ENCODE measurements at places on chromosomes 4 and X.

DNA sequence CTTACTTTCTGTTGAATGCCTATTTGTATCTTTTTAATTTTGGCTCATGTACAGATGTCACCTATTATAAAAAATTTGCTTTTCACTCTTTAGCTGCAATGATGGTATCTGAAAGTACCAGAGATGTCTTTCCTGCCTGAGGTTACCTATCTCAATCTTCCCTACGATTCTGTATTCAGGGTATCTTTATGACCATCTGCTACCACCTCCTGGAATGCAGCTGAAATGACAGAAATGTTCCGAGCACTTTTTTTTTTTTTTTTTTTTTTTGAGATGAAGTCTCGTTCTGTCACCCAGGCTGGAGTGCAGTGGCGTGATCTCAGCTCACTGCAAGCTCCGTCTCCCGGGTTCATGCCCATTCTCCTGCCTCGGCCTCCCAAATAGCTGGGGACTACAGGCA is 136.4 kb downstream of the REPS2 start:
- no peak for DNase-seq

DNA sequence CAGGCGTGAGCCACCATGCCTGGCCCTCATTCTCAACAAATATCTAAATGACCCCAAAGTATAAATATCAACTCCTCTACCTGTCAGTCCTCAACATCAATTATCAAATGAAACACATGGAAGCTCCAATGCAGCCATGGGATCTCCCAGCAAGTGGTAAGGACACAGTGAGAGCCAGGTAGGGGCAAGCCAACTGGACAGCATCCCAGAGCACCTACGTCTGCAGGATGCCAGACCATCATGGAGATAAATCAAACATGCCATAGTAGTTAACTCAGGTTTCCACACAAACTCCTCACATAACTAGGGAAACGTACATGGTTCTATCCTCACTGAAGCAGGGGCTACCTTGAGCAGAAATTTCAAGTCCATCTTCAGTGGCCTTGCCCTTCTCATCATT is 159.9 kb upstream of the MED14 start:
- no peak for DNase-seq

- peak; percentile 64 for DNase-seq
Observed at GRCh38 chr4:139740531-139741041, 75.0 kb downstream of the MGST2 start.

DNA sequence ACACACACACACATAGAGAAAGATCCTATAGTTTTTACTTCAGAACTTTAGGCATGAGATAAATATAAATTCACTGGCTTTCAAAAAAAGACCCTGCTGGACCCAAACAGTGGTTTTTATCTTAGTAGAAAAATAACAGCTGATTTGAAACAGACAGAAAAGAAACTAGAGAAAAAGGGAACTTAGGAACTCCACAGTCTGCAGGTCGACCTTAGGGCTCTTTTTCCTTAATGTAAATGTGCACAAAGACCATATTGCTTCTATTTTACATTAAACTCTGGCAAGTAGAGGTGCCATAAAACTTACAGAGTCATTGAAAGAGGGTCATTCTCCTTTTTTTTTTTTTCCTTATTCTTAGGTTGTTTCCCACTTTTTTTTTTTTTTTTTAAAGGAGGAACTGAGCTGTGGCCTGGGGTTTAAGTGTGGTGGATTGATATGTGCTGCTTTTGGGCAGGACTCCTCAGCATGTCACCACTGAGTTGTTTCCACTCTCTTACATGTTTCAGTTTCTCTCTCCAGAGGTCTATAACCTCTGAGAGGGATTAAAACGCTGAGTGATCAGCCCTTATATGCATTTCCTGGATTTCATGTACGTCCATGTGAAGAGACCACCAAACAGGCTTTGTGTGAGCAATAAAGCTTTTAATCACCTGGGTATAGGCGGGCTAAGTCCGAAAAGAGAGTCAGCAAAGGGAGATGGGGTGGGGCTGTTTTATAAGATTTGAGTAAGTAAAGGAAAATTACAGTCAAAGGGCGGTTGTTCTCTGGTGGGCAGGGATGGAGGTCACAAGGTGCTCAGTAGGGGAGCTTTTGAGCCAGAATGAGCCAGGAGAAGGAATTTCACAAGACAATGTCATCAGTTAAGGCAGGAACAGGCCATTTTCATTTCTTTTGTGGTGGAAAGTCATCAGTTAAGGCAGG is 70.8 kb upstream of the PACRGL start:
- DNase-seq, result no peak

DNA sequence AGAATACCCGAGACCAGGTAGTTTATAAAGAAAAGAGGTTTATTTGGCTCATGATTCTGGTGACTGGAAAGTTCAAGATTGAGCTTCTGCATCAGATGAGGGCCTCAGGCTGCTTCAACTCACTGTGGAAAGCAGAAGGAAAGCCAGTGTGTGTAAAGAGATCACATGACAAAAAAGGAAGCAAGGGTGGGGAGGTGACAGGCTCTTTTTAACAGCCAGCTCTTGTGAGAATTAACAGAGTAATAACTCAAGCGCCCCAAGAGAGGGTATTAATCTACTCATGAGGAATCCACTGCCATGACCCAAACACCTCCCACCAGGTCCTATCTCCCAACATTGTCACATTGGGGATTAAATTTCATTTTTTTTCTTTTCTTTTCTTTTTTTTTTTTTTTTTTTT is 6.3 kb upstream of the YIPF6 start:
- DNase-seq, result no peak

GRCh38 chr4:75101906-75102786 is 169.2 kb downstream of the PARM1 start:
- no peak for DNase-seq

DNA sequence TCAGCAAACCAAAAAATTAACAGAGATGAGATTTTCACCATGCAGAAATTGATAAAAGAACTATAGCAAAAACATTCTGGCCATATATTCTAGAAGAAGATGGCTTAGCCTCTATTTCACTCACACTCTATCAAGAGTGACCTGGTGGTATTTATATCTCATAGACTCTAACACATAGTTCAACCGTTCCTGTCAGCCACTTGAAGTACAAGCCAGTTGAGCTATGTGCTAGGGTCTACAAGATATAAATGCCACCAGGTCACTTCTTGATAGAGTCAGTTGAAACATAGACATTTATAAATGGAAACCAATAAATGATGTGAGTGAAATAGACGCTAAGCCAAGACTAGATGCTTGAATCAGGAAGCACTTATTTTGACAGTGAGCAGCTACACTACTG is 836.7 kb upstream of the EPHA5 start:
- no peak for DNase-seq

DNA sequence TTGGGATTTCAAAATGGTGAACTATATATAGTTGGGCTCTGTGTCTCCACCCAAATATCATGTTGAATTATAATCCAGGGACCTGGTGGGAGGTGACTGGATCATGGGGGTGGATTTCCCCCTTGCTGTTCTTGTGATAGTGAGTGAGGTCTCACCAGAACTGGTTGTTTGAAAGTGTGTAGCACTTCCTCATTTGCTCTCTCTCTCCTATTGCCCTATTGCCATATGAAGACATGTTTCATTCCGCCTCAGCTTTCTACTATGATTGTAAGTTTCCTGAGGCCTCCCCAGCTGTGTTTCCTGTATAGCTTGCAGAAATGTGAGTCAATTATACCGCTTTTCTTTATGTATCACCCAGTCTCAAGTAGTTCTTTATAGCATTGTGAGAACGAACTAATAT is 545.6 kb downstream of the TRAM1L1 start:
- DNase-seq, result no peak

- no peak for DNase-seq
Observed at GRCh38 chr4:115749404-115749803, 636.0 kb upstream of the NDST4 start.

- DNase-seq, result no peak
Observed at GRCh38 chr4:137754652-137755471, 222.6 kb upstream of the PCDH18 start.

GRCh38 chrX:110851780-110852179 is 56.2 kb upstream of the CHRDL1 start:
- DNase-seq, result no peak
